ENCODE measurements at places on chromosomes 7 and 10. TPM values are rescaled to one million over a fixed set of nuclear protein-coding genes. Genes with fewer than 3 reads are reported as not detected.

DNA sequence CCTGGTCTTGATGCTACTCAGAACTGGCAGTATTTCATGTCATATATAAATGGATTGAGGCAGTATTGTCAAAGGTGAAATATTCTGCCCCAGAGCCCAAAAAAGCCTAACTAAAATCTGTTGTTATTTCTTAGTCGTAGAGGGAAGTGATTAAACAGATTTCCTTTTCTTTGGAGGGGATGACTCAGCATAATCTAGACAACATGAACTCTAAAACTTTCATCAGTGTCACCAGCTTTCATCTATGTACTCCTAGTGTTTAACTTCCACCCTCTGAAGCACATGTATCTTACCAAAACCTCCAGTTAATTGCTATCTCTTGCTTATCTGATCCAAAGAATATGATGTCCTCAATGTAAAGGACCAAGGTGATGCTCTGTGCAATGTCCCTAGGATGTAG lies 97.1 kb upstream of the ARID5B start:
- no peaks in the 10 kb centered on the region for H3K4me1 ChIP-seq
- H3K27me3 ChIP-seq, result no peaks in the 10 kb centered on the region
- H3K27ac ChIP-seq, result no peak overlapping the region
- H3K4me3 ChIP-seq, result no peak overlapping the region

GRCh38 chr10:10126218-10126617 lies 891.5 kb upstream of the CELF2 start:
- H3K27ac ChIP-seq, result no peak overlapping the region
- DNase-seq, result no peak
- H3K27me3 ChIP-seq, result no peaks in the 10 kb centered on the region
- H3K4me1 ChIP-seq, result no peaks in the 10 kb centered on the region
- H3K4me3 ChIP-seq, result no peak overlapping the region
- no peaks in the 10 kb centered on the region for H3K36me3 ChIP-seq

Gene FANK1
- polyA plus RNA-seq, result not detected

GRCh38 chr10:57336341-57336740 lies 931.4 kb downstream of the IPMK start:
- H3K27me3 ChIP-seq, result no peaks in the 10 kb centered on the region
- no peak overlapping the region for H3K27ac ChIP-seq
- DNase-seq, result no peak
- H3K4me3 ChIP-seq, result no peak overlapping the region
- no peaks in the 10 kb centered on the region for H3K36me3 ChIP-seq

DNA sequence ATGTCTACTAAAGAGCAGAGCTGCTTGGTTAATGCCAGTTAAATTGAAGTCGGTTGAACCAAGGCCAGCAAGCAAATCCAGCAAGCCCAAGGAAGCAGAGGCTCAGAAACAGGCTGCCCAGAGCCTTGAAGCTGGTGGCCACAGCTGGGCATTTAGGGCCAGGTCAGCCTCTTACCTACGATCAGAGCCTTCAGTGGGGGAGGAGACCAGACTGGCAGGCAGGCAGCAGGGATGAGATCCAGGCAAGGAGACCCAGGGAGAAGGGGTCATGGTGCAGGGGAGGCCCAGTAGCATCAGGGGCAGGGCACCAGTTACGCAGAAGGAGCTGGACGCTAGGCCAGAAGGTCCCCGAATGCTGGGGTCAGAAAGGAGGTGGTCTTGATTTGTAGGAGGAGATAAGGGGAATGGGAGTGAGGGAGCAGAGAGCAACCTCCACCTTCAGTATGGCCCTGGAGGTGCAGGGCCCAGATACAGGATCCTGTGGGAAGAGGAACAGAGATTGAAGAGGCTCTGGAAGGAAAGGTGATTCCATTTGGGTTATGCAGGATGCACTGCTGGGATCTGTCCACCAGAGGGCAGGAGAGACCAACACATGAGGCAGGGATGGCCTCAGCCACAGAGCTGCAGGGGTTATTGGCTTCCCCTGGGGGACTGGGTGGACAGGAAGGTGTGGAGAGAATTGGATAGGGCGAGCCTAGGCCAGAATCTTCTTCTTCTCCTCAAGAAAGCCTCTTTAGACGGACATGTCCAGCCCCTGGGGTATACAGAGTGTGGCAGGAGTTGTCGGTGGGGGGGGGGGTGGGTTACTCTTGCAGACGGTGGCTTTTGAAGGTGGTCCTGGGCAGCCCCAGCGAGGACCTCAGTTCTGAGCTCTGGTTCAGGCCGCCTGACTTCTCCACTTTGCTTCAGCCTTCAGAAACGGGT lies 132.6 kb upstream of the PODXL start:
- H3K27me3 ChIP-seq, result no peaks in the 10 kb centered on the region
- DNase-seq, result peak; percentile 71
- no peak overlapping the region for H3K27ac ChIP-seq
- H3K4me1 ChIP-seq, result no peaks in the 10 kb centered on the region
- no peak overlapping the region for H3K4me3 ChIP-seq

Gene LOXL4
- polyA plus RNA-seq, result 0.38 TPM

- no peak overlapping the region for H3K4me3 ChIP-seq
- DNase-seq, result no peak
- H3K27me3 ChIP-seq, result no peaks in the 10 kb centered on the region
Measured at GRCh38 chr10:88198023-88198422, 334.6 kb downstream of the PTEN start.

Gene EGFR
- polyA plus RNA-seq, result 23.6 TPM

Gene JAKMIP3
- not detected for polyA plus RNA-seq
